ENCODE measurements at places on chromosomes 6 and 20.

DNA sequence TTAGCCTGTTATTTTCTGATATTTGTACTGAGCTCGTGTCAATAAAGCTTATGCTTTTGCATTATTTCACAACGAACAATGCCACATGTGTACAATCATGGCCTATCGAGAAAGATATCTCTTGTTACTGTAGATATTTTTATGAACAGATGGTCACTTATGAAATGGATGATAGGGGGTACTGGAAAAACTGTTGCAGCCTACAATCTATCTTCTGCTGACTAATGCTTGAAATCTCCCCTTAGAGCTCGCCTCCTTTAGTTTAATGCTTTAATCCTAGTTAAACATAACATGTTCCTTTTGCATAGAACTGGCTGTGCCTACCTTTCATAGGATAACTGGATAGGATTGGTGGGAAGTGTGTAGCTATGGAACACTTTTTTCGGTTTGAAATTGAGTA is 296.2 kb downstream of the FARS2 start:
- no peak for DNase-seq

DNA sequence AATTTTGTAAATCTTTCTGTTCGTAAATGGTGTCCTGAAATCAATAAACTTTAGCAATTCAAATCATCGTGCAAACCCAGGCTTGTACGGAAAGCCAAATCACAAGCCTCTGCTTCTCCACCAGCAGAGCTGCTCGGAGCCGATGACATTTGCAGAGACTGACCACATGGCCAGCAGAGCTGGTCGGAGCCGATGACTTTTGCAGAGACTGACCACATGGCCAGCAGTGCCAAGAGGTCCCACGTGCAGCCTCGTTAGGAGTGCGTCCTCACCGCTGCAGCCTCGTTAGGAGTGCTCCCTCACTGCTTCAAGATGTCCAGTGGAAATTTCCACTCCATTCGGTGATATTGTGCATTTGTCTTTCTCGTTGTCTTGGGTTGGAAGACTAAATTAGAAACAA is 28.5 kb downstream of the SMOC2 start:
- no peak for DNase-seq

DNA sequence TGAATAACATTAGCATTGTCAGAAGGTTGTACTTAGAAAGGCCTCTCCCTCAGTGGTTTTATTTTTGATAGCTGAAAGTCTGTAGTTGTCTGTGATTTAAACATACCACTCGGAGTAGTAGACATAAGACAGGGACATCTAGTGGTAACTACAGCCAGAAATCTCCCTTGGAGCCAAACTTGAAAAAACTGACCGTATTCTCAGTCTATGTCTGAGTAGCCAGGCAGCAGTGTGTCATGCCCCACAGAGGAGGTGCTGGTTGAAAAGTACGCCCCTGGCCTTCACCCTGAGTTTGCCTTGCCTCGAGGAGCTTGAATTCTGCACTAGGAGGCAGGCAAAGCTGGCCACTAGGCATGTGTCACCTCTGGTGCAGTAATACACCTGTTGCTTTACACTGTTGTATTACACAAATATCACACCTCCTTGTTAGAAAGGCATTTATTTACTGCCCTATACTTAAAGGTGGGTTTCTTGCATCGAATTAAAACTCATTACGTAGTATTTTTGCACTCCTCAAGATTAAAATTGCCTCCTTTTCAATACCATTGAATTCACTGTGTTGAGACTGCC is 20.8 kb downstream of the ZBTB2 start:
- DNase-seq = no peak

DNA sequence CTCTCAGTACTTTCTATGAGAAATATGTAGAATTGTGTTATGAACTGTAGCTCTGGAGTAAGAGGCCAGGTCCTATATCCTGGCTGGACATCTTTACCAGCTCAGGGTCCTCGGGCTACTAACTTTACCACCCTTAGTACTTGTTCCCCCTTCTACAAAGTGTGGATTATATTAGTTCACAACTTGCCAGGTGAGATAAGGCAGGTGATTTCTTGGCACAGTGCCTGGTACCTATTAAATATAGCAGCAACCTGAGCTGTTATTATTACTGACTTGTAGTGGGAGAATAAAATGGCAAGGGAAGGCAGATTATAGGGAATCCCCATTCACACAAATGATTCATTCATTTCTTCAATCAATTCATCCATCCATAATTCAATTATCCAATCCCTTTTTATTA is 150.1 kb downstream of the DOK5 start:
- no peak for DNase-seq

DNA sequence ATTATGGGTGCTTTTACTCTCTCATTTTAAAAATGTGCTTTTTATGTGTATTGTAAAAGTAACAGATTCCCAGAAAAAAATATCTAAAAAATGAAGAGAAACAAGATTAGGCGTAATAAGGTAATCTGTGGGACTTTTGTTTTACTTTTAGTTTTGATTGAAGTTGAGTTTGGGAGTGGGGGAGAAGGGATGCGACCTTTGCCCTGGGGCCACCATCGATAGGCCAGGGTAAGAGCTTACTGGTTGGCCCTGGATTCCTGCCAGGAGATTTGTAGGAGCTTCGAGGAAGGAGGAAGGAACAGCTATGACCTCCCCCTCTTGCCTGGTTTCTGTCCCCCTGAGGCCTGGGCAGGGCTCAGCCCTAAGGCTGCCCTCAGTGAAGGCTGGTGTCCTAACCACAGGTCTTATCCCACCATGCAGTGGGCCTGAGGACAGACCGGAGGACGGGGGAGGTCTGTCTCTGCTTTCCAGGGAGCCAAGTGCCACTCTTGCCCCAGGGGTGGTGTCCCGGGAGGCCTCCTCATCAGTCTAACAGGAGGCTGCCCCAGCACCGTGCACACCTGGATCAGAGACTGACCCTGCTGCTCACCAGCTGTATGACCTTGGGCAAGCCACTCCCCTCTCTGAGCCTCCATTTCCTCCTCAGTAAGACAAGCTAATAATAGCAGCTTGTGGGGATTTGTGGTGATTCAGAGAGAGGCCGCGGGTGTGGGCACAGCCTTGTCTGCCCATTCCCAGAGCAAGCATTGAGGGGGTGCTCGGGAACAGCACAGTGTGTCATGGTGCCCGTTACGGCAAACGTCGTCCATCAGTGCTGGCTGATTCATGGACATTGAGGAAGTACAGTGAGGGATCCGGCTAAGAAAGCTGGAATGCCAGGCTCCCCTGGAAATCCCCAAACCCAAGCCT is 21.2 kb downstream of the TGM2 start:
- no peak for DNase-seq

GRCh38 chr6:79946272-79947190 is 822 bp downstream of the ELOVL4 start:
- DNase-seq = no peak

DNA sequence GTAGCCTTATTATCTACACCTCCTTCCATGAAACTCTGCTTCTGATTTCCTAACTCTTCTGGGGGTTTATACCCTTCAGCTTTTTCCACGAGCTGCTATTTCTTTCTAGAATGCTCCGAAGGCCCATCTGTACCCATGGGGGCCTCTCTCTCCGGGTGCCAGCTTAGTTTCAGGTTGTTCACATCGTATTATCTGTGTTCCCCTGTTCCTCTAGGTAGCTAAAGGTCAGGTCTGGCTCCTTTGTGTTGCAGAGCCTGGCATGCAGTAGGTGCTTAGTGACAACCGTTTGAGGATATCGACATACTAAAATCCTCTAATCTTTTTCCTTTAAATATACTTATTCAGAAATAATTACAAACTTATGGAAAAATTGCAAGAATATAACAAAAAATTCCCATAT is 73.0 kb downstream of the UST start:
- no peak for DNase-seq

GRCh38 chr6:10099529-10100140 is 315.2 kb downstream of the TFAP2A start:
- no peak for DNase-seq
